ENCODE measurements at places on chromosomes 16 and 17.

DNA sequence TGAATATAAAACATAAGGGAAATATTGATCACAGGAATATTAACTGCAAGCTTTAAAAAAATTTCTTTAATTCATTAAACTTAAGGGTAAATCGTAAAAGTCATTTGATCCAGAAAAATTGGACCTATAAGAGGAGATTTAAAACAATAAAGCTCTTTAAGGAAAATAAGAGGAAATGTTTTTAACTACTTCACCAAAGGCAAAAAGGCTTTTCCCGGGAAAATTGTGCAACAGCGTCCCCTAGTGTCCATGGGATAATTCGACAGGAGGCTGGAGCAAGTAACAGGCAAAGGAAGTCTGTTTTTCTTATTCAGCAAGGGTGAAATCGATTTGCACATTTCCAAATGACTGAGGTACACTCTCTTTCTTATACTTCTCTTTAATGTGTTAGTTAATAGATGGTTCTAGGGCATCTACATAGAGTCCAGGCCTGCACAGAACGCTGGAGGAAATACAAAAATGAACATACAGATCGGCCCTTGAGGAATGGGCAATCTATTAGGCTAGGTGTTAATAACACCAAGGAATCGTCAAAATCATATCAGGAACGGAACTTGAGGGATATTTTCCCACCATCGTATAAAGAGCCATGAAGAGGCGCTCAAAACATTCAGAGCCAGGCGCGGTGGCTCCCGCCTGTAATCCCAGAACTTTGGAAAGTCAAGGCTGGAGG, 61.4 kb downstream of the ZNF18 start:
- peak; percentile 73 for DNase-seq

DNA sequence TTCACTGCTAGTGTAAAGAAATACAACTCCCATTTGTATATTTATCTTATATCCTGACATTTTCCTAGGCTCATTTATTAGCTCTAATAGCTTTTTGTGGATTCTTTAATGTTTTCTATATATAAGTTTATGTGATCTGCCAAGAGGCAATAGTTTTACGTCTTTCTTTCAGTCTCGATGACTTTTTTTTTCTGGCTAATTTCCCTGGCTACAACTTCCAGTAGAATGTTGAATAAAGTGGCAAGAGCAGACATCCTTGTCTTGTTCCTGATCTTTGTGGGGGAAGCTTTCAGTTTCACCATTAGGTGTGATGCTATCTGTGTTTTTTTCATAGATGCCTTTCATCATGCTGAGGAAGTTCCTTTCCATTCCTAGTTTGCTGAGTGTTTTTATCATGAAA, 43.9 kb upstream of the ABCA3 start:
- DNase-seq: no peak

GRCh38 chr16:79469999-79470398, 130.5 kb downstream of the MAF start:
- DNase-seq: no peak

DNA sequence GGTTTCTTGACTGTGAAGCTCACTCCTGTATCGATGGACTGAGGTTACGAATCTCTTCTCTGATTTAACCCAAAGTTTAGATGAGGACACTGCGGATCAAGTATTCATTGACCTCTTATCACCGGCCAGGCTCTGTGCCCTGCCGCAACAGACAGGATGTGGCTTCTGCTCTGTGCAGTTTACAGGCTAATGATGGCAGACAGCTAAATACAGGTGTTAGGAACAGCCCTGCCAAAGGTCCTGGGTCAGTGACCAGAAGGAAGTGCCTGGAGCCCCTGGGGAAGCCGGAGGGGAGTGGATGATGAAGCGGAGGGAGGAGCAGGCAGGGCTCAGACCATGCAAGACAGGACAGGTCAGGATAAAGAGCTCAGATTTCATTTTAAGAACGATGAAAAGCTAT, 44.4 kb downstream of the HAPSTR1 start:
- no peak for DNase-seq

- DNase-seq: no peak
Observed at GRCh38 chr17:27545562-27546229, 85.3 kb upstream of the LGALS9 start.

DNA sequence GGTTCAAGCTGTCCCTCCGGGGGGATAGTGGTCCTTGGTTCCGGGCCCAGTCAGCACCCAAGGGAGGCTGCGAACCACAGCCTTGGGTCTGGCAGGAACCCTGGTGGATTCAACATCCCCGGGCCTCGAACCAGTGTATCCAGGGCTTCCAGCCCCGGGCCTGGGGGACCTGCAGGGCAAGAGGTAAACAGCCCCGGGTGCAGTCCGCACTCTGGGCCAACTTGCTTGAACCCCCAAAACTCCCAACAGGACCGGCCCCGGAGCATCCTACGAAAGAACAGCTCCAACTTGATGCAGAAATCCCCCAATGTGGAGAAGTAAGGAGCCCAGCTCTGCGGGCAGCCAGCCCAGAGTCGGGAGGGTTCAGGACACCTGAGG, 1.5 kb upstream of the NEURL4 start:
- no peak for DNase-seq

GRCh38 chr17:538181-538973, 176.3 kb downstream of the VPS53 start:
- DNase-seq: no peak

DNA sequence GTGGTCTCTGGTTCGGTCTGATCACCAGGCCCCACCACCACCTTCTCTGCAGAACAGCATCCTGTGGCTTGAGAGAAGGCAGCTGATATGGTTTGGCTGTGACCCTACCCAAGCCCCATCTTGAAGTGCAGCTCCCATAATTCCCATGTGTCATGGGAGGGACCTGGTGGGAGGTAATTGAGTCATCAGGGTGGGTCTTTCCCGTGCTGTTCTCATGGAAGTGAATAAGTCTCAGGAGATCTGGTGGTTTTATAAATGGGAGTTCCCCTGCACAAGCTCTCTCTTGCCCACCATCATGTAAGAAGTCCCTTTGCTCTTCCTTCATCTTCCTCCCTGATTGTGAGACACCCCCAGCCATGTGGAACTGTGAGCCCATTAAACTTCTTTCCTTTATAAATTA, 352.3 kb upstream of the CDH5 start:
- DNase-seq: no peak

DNA sequence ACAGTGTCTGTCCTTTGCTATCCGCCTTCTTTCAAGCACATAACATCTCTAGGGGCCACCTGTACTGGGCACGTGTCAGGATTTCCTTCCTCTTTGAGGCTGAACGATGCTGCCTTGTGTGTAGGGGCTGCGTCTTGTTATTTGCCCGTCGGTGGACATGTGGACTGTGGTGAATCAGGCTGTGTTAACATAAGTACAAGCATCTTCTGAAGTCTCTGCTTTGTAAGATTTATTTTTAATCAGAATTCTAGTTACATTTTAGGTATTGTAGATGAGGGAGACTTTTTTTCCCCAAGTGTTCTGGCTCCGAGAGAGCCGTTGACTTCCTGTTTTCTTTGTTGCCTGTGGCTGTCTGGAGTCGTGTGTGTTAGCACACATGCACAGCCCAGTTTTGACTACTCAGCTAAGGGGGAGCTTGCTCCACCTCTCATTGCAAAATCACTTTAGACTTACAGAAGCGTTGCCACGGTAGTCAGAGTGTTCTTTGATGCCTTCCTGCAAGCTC, 26.1 kb downstream of the SPG7 start:
- DNase-seq: no peak

GRCh38 chr17:45374501-45374900, 57.7 kb upstream of the MAP3K14 start:
- no peak for DNase-seq

DNA sequence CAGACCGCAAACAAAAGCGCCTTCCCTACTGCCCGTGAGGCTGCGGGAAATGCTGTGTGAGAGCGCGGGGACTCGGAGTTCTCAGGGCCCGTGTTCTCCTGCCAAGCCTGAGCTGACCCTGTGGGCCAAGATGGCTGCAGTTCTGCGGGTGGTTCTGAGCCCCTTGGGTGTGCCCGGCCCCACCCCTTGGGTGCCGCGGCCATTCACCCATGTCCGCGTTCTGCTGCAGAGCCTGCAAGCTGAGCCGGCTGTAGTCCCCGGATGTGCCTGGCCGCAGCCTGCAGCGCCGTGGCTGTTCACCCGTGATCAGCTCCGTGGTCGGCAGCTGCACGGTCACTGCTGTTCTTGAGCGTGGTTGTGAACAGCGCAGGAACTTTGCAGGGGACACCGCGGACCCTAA, 20.0 kb downstream of the ACSF3 start:
- peak; percentile 31 for DNase-seq

- DNase-seq: no peak
Observed at GRCh38 chr17:60506312-60506711, 19.7 kb downstream of the APPBP2 start.

GRCh38 chr16:89420204-89420603, 70.2 kb downstream of the ANKRD11 start:
- DNase-seq: no peak

GRCh38 chr17:77089124-77089490, 51.7 kb upstream of the SEC14L1 start:
- DNase-seq: no peak

- no peak for DNase-seq
Observed at GRCh38 chr16:12255919-12256665, 279.6 kb downstream of the SNX29 start.

GRCh38 chr17:19978805-19979211, 1.2 kb upstream of the AKAP10 start:
- DNase-seq: no peak

- DNase-seq: no peak
Observed at GRCh38 chr16:2497695-2498484, 15.9 kb upstream of the ATP6V0C start.

DNA sequence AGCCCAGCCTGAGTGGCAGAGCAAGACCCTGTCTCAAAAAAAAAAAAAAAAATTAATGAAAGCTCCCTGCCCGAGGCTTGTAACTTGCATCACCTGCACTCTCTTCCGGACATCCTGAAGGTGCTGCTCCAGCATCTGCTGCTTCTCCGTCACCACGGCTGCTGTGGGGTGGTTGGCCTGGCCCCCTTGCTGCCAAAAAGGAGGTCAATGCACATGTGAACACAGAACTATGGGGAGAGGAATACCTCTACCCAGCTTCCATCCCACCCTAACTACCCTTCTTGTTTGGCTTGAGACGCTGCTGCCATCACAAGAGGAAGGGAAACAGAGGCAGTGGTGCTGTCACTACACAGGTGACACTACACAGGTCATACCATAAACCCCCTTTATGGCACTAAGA, 49.0 kb downstream of the STAT3 start:
- DNase-seq: no peak

- DNase-seq: no peak
Observed at GRCh38 chr17:27463235-27463677, 7.0 kb downstream of the KSR1 start.

DNA sequence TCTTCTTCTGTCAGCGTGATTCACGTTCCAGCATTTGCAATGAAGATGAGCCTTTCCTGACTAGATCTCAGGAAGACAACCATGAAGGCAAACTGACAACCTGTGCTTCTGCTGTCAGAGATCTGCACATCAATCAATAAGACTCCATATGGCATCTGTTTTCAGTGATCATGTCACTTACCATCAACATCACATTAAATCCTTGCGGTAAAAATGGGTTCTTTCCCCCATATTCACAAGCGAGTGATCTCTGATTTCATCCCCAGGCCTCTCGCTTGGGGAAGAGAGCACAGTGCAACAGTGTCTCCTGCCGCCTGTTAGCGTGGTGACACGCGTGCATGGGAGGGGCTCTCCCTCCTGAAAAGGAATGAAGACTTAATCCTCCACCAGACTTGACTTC, 11.1 kb downstream of the NACA2 start:
- DNase-seq: no peak

DNA sequence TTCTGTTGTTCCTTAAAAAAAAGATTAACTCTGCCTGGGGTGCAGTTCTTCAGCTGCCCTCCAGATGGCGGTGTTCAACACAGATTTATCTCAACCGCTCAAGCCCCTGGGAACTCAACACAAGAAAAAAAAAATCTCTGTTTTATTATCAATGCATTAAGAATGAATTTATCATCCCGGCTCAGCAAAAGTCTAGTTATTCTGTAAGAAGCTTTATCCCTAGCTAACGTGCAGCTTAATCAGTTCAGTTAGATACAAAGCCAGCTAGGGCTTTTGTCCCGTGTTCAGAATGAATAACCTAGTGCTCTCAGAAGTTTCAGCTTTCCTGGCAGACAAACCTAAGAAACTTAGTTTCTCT, 475.9 kb upstream of the CCL2 start:
- peak; percentile 63 for DNase-seq

- DNase-seq: no peak
Observed at GRCh38 chr17:2688351-2689342, 22.9 kb downstream of the CLUH start.
